ENCODE measurements at places on chromosomes 5 and 9.
A peak's percentile ranks its signal among the peaks of the same experiment; 100 is the strongest.

DNA sequence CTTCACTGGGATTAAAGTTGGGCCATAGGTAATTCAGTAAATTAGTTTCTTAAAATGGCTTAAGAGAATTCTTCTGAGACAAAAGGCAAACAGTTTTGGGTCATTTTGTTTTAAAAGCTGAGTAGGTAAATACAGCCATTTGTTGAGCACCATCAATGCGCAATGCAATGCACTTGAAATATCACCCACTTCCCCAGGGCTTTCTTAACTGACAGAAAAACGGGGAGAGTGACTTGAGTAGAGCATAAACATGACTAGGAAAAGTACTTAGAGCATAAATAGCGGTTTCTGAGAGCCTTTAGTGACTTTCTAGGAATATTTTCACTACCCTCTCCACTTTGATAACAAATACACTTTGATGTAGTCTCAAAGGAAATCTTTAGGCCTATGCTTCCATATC lies 27.2 kb downstream of the MLANA start:
- DNase-seq: no peak

DNA sequence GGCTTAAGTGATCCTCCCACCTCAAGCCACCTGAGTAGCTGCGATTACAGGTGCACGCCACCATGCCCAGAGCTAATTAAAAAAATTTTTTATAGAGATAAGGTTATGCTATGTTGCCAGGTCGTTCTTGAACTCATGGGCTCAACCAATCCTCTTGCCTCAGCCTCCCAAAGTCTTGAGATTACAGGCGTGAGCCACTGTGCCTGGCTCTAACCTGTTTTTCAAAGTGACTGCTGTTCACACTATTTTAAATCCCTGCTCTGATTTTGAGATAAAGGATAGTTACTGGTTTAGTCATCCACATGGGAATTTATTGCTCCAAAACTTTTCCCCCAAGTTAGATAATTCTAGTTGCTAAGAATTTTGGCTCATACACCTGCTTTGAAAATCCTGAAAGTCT lies 48.2 kb upstream of the MTMR12 start:
- no peak for DNase-seq

- DNase-seq: peak; percentile 9
Measured at GRCh38 chr5:64958757-64959391, 190.1 kb downstream of the CWC27 start.

DNA sequence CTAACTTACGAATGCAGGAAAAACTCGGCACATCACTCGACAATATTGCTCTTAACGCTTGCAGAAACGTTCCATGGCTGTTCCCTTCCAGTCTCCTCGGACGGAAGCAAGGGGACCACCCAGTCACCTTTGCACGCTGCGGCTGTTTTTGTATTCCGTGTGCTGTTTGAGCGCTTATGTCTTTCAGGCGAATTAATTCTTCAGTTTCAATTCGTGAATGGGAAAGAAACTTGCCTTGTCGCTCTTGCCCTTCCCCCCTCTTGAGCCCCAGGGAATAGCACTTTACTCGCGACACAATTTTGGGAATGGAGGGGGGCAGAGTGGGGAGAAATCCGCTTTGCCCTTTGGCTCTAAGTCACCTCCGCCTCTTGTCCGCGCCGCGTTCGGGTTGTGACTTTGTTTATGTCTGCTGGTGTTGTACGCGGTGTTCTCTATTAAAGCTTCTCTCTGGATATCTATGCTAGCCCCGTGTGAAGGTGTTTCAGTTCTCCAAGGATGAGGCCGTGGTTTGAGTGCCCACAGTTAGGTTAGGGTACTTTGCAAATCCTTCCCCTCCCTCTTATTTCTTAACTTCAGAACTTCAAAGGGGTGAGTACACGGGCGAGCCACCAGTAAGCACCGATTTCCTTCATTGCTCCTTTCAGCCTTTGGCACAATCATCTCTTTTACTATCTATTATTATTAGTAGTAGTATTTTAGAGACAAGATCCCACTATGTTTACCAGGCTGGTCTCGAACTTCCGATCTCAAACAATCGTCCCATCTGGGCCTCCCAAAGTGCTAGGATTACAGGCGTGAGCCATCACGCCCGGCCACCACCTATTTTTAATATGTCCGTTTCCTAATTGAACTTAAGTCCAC lies 2.7 kb downstream of the FOXB2 start:
- DNase-seq: no peak

DNA sequence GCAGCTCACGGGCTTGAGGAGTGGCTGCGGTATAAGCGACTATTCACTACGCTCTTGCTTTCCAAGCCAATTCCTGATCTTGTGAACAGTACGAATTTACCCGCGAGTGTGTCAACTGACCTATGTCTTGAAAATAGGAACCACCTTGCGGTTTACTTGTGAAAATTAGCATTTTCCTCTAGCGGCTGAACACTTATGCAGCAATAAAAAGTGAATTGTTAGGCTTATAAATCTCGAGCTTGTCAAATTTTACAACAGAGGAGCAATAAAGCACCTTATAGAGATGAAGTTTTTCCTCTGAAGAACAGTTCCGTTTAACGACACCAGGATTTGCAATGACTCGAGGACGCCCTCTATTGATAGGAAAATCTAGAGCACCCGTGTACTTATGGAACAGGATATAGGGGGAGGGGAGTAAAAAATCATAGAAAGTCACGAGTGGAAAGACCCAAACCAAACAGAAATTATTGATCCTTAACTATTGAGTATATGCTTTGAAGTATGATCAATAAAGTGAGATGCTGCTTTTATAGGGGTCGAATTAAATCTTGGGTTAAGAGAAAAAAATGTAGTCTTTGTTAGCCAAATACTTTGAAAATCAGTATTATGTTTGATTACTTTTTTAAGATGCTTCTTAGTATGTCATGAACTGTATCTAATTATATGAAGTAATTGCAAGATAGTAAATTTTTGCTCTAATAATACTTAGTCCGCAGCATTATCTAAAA lies 1.9 kb upstream of the RGMB start:
- DNase-seq: peak; percentile 68

DNA sequence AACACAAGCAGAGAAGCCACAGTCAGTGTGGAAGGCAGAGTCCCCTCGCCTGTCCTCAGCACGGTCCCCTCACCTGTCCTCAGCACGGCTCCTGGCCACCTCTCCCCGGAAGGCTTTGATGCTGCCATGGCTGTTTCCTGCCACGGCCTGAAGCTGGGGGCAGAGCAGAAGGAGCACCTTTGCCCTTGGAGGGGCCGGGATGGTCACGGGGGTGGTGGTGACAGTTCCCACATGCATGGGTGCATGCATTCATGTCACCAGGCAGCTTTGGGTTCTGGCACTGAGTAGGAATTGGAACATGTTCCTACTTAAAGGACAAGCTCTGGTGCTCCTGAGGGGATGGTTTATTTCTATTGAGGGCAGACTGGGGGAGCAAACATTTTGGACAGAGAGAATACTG lies 57.8 kb upstream of the PHYKPL start:
- DNase-seq: no peak

- DNase-seq: no peak
Measured at GRCh38 chr5:149872351-149873040, 72.1 kb downstream of the PDE6A start.

GRCh38 chr5:100647461-100648230 lies 112.5 kb downstream of the FAM174A start:
- DNase-seq: no peak

DNA sequence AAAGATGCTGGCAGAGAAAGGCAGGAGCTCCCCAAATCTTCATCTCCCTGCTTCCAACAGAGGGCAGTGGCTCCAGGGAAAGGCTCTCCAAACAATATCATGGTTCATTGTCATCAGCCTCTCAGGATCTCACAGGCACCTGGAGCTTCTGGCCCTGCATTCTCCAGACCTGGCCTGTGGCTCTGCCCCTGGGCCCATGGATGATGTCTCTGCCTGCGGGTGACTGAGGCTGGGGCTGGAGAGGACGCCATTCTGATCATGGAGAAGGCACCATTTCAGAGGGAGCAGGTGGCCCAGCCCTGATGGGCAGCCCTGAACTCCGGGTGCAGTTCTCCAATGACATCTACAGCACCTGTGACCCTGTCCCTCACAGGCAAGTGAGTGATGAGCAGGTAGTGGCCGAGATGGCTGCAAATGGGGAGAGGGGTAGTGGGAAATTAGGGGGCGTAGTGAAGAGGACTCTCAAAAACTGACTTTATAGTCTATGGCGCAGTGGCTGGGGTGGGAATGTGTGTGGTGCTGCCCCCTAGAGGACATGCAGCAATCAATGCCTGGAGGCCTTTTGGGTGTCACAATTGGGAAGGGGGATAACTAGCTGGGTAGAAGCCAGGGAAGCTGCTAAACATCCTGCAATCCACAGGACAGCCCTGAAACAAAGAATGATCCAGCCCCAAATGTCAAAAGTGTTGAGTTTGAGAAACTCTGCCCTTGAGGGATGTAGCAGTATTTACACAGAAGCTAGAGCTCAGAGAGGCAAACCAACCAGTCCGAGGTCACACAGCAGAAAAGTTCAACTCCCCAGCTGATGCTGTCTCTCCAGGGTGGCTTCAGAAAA lies 3.2 kb downstream of the SH3PXD2B start:
- peak; percentile 42 for DNase-seq

- DNase-seq: no peak
Measured at GRCh38 chr5:149640350-149640999, 59.2 kb downstream of the ARHGEF37 start.

DNA sequence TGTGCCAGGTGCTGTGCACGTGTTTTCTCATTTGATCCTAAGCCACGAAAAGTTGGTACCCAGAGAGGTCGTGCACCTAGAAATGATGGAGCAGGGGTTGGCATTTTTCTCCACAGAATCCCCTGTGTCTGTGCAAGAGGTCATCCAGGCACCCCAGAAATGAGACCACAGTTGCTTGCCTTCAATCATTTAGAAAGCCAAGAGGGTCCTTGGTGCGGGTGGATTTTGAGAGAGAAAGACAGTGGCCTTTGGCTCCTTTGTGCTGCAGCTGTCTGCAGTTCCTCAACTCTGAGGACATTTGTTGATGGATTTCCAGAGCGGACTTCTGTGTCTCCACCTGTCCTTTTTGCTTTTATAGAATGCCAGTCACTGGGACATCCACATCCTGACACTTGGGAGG lies 33.8 kb upstream of the SPRY4 start:
- no peak for DNase-seq

DNA sequence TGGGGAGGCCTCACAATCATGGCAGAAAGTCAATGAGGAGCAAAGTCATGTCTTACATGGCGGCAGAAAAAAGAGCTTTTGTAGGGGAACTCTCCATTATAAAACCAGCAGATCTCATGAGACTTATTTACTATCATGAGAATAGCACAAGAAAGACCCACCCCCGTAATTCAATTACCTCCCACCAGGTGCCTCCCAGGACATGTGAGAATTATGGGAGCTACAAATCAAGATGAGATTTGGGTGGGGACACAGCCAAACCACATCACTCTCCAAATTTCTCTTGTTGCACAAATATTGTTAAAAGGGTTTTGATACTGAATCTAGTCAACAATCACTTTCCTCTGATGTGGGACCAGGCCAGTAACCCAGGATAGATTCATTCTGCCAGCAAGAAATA lies 1176.1 kb downstream of the CDH9 start:
- no peak for DNase-seq

- DNase-seq: no peak
Measured at GRCh38 chr5:14041528-14042192, 97.2 kb upstream of the DNAH5 start.

DNA sequence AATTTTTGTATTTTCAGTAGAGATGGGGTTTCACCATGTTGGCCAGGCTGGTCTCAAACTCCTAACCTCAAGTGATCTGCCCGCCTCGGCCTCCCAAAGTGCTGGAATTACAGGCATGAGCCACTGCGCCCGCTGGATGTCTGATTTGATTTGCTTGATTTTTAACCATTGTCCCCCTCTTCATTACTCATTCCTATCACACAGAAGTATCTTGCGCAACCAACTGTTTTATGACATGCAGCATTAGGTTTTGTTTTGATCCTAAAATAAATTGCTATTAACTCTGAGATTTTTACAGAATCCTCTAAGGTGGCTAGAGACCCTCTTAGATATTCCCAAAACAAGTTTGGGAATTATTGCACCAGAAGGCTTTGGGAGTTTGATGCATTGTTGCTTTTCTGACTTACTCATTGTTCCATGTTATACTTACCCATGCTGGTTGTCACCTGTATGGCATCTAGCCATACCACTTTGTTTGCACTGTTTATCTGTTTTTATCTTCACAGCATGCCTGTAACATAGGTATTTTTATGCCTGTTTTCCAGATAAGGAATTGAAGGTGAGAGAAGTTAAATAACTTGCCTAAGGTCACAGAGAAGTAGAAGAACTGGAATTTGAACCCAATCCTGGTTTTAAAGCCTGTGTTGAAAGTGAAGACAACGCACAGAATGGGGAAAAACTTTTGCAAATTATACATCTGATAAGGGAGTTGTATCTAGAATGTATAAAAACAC lies 35.9 kb upstream of the PWWP2A start:
- no peak for DNase-seq

- DNase-seq: no peak
Measured at GRCh38 chr5:174839196-174839595, 114.8 kb downstream of the MSX2 start.

DNA sequence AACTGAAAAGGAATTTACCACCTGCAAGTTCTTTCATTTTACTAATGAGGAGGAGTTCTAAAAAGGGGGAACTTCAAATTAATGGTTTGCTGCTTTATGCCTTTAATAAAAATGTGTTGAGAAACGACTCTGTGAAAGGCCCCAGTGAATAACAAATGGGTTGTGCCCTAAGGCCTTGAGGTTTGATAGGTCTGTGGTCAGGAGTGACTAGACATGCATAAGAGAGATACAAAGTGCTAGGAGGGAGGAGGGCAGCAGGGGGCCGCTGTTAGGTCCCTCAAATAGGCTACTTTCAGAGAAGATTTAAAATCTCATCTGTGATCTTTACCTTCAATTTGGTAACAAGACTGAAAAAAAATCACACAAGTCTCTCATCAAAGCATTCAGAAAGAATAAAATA lies 58.3 kb downstream of the FAM81B start:
- no peak for DNase-seq

GRCh38 chr5:174317256-174317894 lies 271.9 kb downstream of the NSG2 start:
- DNase-seq: no peak

DNA sequence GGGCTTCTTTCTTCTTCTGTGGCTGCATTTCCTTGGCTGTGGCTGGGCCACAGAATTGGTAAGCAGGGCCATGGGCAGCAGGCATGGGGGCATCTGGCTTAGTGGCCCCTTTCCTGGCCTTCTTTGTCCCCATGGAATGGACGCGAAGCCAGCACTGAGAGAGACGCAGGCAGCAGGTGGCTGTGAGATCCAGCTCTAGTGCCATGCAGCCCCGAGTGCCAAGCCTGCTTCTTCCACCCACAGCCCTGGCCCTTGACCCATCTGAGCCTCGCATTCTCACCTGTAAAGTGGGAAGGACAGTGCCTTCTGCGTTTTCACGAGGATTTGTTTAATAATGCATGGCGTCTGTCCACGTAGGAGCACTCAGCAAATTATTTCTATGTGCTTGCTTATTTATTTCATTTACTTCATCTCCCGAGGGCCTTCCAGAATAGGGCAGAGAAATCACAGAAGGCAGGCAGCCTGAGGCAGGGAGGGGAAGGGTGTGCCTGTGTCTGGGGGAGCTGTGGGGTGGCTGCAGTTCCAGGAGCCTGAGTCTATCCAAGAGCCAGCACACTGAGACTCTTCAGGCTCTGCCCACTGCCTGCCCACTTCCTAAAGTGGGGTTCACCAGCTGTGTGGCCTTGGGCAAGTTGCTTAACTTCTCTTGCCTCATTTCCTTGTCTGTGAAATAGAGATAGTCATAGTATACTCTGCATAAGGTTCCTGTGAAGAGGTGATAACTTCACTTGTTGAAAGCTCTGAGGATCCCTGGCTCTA lies 55.2 kb downstream of the NTNG2 start:
- DNase-seq: no peak

All from activated CD4-positive, alpha-beta T cell treated with anti-CD3 and anti-CD28 coated beads for 4 hours (primary cell).